Nephron progenitor cell (in vitro differentiated cells): ENCODE measurements at places on chromosomes 2 and 18.

- DNase-seq, result no peak
Observed at GRCh38 chr2:226076529-226076928, 677.0 kb downstream of the NYAP2 start.

GRCh38 chr2:226423498-226423960 is 376.1 kb downstream of the IRS1 start:
- DNase-seq, result no peak

DNA sequence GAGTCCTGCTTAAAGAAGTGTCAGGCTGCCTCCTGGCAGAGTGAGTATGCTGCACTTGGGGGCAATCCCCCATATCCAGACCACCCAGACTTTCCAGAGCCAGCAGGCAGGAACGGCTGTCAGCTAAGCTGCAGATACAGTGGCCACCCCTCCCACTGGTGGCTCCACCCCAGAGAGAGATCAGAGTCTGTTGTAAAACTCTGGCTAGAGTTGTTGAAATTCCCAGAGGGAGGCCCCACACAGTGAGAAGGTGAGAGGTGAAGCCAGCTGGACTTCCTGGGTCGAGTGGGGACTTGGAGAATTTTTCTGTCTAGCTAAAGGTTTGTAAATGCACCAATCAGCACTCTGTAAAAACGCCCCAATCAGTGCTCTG is 533.8 kb upstream of the ACVR2A start:
- no peak for DNase-seq

DNA sequence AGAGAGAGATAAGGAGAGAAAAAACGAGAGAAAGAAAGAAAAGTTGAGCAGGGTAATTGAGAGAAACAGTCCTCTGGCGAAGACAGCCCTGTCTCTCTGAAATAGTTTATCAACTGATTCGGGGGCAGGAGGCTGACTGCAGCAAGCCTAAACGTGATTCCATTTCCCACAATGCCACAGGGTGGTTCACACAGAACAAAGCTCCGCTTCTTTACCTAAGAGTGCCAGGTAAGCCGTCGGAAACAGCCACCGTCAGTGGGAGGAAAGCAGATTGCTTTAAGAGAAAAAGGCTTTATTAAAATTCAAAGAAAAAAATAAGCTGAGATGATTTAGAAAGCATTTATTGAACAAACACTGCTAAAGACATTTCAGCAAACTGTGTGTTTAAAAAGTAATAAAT is 271.4 kb upstream of the POU3F3 start:
- no peak for DNase-seq

DNA sequence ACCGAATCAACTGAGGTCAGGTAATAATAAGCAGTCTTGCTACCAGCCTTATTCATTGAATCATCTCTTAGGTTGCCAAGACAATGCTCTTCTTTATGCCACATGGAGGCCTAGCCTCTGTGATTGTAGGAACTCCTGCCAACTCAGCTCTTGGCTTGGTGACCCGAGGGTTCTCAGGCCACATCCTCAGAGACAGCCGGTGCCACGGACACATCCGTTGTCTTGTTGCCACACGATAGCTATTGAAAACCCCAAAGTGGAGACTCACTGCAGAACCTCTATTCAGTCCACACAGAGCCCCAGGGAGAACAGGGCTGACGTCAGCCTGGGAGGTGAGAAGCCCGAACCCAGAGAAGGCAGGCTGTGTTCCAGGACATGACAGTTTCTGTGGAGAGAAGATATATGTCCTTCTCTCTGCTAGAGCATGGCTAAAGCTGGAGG is 53.5 kb upstream of the TGFA start:
- no peak for DNase-seq

DNA sequence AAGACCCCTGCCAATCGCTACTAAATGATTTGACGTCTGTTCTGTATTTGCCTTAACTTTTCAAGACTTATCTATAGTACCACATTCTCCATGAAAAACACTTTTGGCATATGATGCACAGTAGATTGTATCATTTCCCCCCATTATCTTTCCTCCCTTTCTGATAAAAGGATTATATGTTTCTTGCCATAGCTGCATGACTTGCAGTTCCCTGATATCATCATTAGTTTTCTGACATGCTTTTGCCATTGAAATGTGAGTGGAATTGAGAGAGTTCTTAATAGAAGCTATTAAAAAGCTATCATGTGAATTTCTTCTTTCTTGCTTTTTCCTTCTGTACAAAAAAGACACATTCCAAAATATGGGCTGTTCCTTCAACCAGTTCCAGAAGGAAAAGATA is 130.3 kb downstream of the TMEFF2 start:
- no peak for DNase-seq

DNA sequence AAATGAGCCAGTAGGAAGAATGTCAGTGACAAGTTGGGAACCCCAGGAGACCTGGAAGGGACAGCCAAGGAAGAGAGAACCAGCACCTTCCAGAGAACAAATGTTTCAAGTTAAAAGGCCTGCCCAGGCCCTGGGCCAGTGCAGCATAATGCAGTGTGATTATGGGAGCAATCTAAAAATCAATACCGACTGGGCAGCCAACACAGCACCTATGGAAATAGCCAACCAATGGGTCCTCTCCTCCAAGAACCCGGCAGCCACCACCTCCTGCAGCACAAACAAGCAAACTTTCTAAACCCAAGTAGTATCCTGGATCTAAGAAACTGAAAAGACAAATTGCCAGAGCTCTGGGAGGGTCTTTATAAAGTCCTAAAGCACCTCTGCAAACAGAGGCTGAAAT is 71.7 kb downstream of the CLHC1 start:
- DNase-seq, result no peak

DNA sequence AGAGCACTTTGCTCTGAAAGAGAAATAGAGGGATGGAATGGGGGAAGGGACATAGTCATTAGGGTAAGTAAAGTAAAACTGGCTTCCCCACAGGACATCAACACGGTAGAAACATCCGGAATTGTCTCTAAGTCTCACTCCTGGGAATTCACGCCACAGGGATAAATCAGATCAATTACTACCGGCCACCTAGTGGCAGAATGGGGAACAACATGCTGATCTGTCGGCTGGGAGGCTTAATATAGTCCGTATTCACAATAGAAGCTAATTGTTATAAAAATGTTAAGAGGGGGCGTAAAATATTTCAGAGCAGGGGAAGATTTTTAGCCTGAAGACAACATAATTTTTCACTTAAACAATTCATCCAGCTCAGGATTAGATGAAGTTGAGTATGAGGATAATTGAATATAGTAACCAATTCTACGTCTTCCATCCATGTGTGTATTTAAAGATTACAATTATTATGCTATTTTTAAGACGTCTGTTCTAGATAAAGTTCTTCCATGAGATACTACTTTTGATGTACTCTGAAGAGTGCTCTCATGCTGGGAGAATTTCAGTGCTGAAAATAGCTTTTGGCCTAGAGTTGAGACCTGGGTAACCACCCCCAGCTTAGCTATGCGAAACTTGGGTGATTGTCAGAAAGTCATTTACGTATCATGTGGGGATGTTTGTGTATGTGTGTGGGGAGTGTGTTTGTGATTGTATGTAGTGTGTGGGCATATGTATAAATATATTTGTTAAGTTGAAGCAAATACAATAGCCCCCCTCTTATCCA is 65.7 kb downstream of the LRRTM1 start:
- DNase-seq, result peak; percentile 54

GRCh38 chr2:121695171-121695451 is 41.6 kb downstream of the NIFK start:
- no peak for DNase-seq

GRCh38 chr2:51350100-51350499 is 318.2 kb upstream of the NRXN1 start:
- DNase-seq, result no peak

DNA sequence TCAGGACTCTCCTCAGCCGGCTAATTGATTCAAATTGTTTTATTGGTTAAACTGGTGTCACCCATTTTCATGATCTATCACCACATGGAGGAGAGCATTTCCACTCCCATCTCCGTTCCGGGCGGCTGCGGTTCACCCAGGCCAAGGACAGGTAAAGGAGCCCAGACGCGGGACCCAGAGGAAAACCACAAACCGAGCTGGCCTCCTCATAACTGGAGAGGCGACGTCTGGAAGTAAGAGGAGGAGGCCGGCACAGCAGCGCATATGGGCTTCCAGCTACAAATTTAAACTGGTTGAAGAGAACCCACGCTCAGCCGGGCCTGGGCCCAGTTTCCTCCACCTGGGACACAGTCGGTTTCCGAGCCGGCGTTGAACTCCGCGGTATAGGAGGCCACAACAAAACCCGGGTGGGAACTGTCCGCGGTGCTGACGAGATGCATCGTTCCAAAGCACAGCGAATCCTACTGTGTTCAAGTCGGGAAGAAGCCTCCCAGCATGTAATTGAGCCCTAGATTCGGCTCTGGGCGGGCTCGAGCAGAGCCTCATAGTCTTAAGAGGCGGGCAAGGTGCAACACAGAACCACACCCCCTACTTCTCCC is 3.0 kb upstream of the SKOR2 start:
- DNase-seq, result peak; percentile 98

- no peak for DNase-seq
Observed at GRCh38 chr2:222332116-222332515, 33.3 kb upstream of the PAX3 start.

GRCh38 chr2:69272803-69273471 is 114.1 kb downstream of the GFPT1 start:
- DNase-seq, result no peak

GRCh38 chr2:220941683-220942082 is 630.4 kb downstream of the EPHA4 start:
- DNase-seq, result no peak

GRCh38 chr2:119517433-119517832 is 6.8 kb downstream of the SCTR start:
- DNase-seq, result peak; percentile 69

DNA sequence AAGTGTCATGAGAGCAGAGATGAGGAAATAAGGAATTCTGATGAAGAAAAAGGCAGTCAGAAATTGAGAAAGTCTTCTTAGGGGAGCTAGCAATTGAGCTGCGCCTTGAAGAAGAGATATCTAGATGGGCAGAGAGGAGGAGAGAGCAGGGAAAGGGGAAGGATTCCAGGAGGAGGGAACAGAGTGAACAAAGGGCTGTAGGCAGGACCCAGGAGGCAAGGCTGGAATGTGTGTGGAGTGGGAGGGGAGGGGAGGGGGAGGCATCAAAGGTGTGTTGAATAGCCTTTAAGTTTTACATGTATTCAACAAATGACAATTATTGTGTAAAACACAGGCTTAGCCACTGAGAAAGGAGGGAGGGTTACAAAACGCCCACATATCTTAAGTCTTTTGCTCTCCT is 164.5 kb downstream of the TDRD15 start:
- DNase-seq, result no peak

DNA sequence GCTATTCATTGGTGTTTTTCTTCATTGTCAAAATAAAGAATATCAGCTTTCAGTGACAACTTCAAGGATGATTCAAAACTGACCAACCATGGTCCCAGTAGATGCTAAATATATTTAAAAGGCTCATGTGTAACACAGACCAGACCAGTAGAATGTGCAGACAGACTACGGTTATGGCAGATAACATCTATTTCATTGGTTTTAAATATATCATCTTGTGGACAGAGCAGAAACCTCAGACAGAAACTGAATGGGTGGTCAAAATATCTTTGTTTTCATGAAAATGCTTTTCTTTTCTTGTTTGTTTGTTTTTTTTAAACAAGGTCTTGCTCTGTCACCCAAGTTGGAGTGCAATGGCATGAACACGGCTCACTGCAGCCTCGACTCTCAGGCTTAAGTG is 107.4 kb upstream of the CREB1 start:
- no peak for DNase-seq

- peak; percentile 63 for DNase-seq
Observed at GRCh38 chr2:43038034-43038695, 188.2 kb downstream of the ZFP36L2 start.

GRCh38 chr2:1156531-1156930 is 205.9 kb downstream of the SNTG2 start:
- DNase-seq, result peak; percentile 31

DNA sequence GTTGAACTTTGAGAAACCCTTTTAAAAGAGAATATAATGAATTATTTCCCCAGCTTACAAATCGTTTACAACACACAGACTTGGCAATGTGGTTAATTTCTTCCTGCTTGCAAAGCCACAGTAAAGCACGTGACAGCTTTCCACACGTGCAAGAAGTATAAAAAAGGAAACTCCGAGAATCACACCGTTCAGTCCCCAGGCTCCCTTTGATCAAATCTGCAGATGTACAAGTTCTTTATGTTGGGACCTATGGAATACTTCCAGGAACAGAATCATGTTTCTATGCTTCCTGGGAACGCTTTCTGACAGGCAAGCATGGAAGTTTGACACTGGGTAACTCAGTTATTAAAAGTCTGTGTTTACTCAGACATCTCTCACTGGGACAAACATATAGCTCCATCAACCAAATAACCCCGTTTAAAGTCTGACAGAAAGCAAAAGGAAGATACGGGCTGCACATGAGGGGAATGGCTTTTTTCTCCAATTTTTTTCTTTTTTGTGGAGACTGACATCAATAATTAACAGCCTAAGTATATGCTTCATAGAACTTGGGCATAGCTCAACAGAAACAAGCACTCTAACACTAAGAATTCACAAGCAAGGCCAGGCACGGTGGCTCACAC is 134.8 kb downstream of the EIPR1 start:
- no peak for DNase-seq

DNA sequence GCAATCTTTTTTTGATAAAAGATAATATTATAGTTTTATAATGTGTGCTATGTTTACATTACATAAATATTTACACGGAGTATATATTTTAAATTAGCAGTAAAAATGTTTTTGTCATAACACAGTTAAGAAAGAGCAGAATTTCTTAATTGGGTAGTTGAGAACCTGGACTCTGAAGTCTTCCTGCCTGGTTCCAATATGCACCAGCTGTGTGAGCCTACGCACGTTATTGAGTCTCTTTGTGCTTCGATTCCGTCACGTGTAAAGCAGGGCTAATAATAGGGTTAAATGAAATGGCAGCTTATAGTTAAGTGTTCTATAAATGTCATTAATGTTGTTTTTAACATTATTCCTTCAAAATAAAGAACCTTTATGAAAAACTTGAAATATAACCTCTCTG is 1.2 kb upstream of the CCDC88A start:
- DNase-seq, result no peak
